Inflammatory macrophage treated with lipopolysaccharide for 1 hour (primary cell): ENCODE measurements at places on chromosomes 3 and 15.

DNA sequence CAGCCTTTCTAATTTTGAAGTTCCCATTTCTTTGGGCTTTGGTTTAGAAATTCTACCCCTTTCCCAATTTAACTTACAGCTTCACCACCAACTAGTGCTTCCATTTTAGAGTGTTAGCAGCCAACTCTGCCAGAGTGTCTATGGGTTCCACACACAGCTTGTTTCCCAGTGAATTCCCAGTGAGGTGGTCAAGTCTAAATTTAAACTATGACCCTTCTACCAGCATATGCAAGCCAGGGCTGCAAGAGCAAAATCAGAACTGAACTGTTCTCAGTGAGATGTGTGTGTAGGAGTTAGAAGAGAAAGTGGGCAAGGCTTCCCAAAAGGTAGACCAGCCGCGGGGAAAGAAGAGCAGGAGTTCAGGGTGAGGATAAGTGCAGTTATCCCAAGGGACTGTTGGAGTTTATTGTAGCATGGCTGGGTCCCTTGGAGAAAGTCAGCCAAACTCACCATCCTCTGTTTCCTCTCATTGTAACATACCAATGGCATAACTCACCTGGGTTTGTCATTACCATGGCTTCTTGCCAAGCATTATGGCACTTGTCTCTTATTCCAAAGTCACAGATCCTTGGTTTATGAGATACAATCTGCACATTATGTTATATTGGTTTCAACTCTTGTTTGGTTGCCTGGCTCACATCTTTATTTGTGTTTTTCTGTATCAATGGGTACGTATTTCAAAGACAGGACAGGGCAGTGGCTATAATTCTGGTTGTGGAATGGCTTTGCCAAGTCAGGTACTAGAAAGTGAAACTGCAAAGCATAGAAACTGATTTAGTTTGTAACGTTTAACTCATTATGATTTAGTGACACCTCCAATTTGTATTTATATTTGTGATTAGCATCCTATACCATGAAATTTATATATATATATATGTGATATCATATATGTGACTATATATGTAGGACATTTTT, 130.2 kb upstream of the UMPS start:
- no peak for DNase-seq

DNA sequence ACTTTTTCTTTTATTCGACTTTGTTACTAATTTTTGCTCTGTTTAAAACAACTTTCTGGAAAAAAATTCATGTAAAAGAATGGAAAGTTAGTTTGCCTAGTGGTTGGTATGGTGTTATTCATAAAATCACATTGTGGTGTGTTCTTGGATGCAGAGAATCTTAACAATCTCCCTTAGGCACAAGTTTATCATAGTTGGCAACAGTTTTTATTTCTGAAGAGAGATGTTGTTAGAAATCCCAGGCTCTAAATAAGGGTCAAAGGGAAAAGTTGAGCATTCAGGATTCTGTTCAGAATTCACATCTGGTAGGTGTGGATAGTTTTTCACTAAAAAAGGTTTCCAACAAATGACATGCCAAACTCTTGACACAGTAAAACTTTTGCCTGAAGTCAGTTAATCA, 6.4 kb downstream of the DUT start:
- no peak for DNase-seq

DNA sequence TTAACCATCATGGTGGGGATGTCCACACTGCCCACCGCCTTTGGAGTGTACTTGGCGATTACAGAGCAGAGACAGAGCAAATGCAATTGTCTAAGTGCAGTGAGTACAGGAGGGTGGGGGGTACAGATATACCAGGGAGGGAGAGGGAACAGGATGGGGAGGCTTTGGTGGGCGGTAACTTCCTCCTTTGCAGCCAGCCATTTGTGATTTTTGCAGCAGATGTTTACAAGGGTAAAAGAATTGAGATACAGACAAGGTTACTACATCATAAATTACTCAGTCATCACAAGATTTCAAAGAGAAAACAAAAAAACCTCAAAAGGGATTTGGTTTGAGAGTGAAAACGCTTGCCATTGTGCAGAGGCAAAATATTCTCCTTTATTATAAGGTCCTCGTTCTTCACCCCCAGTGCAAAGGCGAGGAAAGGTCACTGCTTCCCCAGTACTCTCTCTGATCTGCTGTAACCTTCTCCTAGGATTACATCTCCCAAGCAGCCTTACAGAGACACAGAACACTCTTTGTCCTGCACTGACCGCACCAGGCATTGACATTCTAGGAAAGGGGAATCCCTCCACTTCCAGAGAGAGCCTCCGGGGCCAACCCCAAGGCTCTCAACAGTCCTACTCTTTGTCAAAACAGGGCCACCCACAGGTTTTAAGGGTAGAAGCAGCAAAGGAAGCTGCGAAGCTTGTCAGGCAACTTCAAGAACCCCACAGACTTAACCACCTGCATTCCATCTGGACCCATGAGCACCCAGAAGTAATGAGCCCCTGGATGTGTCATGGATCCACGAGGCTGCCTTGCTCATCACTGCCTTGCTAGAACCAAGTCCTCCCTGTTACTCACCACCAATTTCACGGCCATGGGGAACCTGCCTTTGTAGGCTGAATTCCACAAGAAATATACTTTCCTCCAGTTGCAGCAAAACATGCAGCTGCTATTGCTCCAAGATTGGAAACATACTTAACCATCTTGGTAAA, 117.3 kb downstream of the ADAMTS17 start:
- no peak for DNase-seq

GRCh38 chr3:77780278-77780996, 740.5 kb downstream of the ROBO2 start:
- no peak for DNase-seq

- DNase-seq = no peak
Measured at GRCh38 chr3:81989274-81989673, 227.8 kb upstream of the GBE1 start.

- DNase-seq = peak; percentile 42
Measured at GRCh38 chr15:58212909-58213526, 74.8 kb downstream of the AQP9 start.

DNA sequence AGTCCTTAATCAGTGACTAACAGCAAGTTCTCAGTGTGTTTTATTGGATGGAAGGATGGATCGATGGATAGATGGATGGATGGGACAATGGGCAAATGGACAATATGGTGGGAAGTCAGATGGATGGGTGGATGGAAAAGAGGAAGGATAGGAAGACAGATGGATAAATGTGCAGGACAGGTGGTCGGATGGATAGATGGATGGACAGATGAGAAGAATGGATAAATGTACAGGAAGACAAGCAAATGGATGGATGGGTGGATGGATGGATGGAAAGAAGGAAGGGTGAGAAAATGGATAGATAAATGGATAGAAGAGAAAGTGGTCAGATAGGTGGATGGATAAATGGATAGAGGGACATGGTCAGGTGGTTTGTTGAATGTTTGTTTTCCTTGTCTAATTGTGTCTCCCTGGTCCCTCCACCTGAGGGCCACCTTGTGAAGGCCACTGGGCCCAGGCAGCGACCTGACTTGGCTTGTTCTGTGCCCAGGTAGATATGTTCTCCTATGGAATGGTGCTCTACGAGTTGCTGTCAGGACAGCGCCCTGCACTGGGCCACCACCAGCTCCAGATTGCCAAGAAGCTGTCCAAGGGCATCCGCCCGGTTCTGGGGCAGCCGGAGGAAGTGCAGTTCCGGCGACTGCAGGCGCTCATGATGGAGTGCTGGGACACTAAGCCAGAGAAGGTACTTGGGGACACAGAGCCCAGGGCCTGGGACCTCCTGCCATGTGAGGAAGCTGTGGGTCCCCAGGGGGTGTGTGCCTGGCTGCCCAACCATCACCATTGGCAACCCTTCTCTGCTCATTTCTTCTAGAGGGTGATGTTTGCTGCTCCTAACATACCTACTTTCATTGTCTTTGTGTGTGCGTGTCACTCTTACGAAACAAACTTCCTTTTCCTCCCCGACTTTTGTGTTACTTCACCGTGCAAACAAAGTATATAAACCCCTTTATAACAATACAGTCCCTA, 137.5 kb downstream of the LRRK1 start:
- no peak for DNase-seq

DNA sequence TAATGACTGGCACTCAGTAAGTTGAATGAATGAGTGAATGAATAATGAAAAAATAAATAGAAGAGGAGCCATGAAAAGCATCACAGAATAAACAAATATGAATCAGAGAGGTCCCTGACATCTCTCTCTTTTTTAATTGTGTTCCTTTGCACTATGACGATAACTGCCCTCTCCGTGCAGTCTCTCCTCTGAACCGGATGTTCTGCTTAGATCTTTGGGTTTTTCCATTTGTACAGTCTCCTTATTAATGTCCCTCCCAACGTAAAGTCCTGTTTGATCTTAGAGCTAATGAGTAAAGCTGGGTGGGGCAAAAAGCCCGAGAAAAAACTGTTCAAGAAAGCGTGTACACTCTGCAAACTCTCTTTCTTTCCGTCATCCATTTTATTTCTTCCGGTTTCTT, 28.3 kb upstream of the BHLHE40 start:
- no peak for DNase-seq

GRCh38 chr15:72562386-72562785, 88.3 kb downstream of the ARIH1 start:
- DNase-seq = peak; percentile 25

DNA sequence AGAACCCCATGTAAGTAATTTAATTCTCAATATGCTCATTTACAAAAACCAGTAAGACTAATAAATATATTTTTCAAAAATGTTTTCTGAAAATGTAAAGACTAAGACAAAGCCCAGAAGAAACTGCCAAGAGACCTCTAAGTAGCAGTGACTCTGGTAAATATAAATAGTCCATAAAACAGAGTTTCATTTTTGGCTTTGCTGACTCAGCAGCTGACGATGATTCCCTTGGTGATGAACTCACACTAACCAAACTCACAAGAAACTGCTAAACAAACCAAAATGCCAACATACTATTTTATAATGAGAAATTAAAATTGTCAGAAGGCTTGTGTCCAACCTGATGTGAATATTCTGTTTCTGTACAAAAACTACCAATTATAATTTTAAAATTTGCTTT, 31.5 kb upstream of the IMPG2 start:
- DNase-seq = peak; percentile 13

GRCh38 chr15:94749811-94750617, 518.7 kb downstream of the MCTP2 start:
- no peak for DNase-seq

DNA sequence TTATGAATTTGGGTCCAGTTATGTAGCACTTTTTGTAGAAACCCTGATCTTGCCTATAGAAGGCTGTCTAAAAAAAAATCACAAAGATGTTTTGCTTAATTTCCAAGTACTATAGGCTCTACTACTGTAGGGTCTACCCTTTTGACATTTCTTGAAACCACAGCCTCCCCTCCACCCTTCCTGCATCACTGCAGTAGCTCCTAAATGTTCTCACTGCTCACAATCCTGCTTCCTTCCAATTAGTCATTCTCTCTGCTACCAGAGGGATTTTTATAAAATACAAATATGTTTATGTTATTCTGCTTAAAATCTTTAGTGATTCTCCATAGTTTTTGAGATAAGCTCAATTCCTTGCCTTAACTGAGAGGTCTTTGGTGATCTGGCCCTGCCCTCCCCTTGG, 114.0 kb downstream of the CYP19A1 start:
- DNase-seq = no peak

- DNase-seq = no peak
Measured at GRCh38 chr15:101635944-101636727, 16.0 kb downstream of the TM2D3 start.

- no peak for DNase-seq
Measured at GRCh38 chr3:71962561-71963240, 177.8 kb upstream of the PROK2 start.

DNA sequence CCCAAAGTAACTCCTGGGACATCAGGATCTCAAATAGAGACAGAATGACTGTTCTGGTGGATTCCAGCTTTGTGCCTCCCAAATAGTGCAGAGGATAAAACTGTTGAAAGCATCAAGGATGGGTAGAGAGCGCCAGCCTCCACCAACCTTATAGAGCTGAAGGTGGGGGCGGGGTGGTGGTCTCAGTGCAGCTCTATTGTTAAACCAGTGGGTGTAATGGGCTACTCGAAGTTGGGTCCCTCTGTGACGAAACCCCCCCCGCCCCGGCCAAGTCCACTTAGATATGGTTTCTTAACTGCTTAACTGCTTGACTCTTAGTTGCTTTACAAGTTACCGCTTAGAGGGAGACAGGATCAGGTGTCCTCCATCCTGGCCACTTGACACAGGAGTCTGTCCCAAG, 22.7 kb downstream of the DHX30 start:
- no peak for DNase-seq

DNA sequence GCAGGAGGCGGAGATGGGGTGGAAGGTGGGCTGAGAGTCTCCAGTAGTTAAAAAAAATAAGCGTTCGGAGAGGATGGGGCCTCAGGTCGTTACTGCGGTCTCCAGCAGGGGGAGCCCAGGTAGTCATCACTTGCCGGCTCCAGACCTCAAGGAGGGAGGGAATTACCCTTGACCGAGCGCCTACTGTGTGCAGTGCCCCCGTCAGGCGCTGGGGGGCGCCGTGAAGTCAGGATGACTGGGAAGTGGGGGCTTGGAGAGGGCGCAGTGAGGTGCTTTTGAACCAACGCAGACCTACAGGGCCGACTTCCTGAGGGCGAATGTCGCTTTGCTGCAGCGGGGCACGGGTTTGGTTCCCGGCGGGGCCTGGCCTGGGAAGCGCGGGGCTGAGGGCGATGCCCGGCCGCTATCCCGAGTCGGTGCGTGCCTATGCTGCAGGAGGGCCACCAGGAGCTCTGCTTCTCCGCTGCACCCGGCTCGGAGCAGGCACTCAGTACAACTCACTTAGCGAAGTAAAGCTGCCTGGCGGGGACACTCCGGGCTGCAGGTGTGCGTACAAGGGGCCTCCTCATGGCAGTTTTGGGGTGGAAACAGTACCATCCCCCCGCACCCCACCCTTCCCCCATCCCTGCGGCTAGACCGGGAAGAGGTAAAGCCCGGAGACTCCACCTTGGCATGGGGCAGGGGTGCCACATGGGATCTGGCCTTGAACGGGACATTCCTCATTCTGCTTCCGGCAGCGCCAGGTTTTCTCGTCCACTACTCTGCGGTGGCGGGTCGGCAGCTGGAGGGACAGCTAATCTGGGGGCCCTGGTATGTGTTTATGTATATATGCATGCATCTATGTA, 79.8 kb downstream of the RHCG start:
- DNase-seq = peak; percentile 90

DNA sequence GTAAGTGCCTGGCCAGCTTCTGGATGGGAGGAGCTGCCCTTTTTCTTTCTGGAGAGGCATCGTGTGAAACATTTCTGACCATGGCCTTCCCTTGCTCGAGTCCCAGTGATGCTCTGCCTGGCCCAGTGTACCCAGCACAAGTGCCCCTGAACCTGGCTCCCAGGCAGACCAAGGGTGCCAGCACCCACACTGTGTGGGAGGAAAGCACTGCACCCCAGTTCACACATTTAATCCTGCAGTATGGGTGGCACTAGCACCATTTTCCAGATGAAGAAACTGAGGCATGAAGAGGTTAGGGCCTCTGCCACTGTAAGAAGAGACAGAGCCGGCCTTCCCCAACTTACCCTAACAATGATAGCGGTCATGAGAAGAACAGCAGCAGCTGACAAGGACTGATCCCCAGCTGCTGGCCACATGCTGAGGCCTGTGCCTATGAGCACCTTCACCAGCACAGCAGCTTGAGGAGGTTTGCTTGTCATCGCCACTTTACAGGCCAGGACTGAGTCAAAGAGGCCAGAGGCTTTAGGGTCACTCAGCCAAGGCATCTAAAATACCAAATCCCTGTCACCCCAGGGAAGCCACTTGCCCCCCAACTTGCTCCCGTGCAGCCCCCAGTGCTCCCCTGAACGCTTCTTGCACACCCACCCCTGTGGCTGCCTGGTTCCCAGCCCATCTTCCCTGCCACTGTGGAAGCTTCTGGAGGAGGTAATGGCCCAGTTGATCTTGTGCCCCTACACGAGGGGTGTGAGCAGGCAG, 15.0 kb downstream of the PRR23E start:
- no peak for DNase-seq
